SW 1271 (cell line): ENCODE measurements at places on chromosomes 5 and 9.

DNA sequence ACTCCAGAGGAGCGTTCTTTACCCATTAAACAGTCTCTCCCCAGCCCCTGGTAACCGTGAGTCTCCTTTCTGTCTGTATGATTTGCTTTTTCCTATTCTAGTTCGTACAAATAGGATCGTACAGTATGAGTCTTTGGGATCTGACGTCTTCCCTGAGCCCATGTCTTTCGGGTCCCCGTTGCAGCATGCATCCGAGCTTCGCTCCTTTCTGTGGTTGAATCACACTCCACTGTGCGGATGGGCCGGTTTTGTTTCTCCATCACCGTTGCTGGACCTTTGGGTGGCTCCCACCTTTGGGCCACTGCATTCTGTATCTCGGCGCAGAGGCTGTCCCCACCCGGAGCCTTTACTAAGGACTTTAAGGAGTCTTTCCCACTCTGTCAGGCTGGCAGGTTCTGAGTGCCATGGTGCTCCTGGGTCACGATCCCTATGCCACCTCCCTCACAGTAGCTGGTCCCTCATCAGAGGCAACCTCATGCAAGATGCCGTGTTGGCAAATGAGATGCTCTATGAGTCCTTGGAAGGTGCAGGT is 145.7 kb upstream of the COL5A1 start:
- no peak for DNase-seq

DNA sequence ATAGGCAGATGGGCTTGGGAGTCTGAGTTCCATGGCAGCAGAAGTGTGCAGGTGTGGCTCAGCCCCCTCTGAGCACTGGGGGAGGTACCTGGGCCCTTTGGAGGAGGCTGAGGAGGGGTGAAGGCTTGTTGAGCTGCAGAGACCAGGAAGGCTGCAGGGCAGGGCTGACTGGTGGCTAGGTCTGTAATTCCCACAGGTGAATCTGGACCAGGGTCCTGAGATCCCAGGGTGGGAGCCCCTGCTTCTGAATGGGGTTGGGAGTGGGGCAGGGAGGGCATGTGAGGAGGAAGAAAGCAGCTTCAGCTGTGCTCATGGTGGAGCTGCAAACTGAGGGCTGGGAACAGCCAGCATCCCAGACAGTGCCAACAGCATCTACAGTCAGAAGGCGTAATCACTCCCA is 111.1 kb downstream of the CACNA1B start:
- no peak for DNase-seq

GRCh38 chr5:175321927-175322532 is 122.0 kb downstream of the DRD1 start:
- no peak for DNase-seq

DNA sequence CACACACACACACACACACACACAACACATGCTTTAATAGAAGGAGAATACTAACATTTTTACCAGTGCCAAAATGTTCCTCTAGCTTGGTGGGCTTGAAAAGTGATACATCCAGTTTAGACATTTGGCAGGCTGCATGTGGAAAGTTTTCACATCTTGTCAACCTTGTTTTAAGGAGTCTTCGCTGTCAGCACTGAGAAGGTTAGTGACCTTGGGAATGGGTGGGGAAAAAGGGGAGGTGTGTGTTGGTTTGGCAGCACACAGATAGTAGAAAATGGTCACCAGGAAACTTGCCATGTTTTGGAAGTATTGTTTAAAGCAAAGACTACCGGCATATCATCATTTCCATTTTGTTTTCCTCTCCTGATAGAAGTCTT is 346.5 kb upstream of the ADAMTSL1 start:
- no peak for DNase-seq
